ENCODE measurements at places on chromosomes 2 and 18. TPM values are rescaled to one million over a fixed set of nuclear protein-coding genes. Genes with fewer than 3 reads are reported as not detected.
A peak's percentile ranks its signal among the peaks of the same experiment; 100 is the strongest.

The SOCS6 gene
- total RNA-seq: 53.4 TPM

DNA sequence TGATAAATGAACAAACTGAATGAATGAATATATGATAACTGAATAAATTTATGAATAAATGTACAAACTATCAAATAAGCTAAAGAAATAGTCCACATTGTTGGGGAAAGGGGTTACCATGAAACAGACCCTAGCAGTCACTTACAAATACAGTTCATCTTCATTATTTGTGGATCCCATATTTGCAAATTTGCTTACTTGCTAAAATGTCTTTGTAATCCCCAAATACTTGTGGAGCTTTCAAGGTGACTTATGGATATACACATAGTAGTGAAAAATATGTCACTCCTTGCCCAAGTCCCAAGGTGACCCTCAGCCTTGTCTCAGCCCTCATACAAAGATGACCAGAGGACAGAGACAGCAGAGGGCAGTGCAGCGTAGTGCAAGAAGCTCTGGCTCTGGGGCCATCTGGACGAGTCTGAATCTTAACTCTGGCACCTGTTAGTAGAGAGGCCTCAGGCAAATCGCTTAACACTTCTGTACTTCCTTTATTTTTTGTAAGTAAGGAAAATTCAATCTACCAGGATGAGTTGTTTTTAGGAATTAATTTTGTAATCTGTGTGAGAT, 3.1 kb downstream of the PAIP2B start:
- H3K36me3 ChIP-seq: no peaks in the 10 kb centered on the region
- no peak overlapping the region for H3K27ac ChIP-seq
- peaks cover 20% of the 10 kb centered on the region for H3K4me1 ChIP-seq
- H3K4me3 ChIP-seq: no peak overlapping the region
- peak; percentile 47 for DNase-seq

DNA sequence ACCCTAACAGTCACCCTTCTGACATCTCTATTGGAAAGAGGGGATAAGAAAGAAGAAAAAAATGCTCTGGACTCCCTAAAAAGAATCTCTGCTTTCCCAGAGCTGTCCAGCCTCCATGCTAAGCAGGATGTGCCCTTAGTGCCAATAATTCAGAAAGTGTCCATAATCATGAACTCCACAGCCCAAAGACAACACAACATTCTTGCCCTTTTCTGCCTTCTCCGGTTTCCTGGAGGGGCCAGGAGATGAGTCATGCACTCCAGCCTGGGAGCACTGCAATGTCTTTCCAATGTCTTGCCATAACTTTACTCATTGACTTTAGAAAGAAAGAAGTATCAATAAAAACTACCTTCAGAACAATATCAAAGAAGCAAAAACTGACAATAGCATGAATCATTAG, 44.0 kb downstream of the KLF7 start:
- H3K36me3 ChIP-seq: no peaks in the 10 kb centered on the region
- DNase-seq: peak; percentile 56
- H3K4me1 ChIP-seq: peaks cover 41% of the 10 kb centered on the region
- H3K27me3 ChIP-seq: no peaks in the 10 kb centered on the region
- H3K27ac ChIP-seq: peak overlapping the region; percentile 48

DNA sequence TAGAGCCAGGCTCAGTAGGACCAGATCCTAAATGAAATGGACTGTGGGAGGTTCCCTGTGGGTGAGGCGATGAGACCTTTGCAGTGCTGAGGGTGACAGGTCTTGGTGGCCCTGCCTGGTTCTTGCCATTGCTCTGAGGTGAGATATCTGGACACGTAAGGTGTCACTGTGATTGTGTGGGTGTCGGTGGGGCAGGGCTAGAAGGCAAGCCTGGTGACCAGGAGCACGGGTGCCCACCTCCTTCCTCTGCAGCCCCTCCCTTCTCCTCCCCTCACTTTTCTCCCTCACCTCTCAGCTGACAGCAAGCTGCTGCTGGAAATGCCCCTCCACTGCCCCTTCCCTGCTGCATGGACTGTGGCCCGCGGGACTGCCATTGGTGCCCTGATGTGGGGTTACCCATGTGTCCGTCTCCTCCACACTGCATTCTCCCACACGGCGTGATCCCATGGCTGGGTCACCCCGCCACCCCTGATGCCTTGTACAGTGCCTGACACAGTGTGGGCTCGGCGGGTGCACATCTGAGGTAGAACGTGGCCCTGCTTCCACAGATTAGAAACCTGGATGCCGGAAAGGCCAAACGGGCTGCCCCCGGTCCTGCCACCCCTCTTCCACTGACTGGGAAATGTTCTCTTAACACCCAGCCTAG, 55.6 kb upstream of the FOSL2 start:
- no peak for DNase-seq
- H3K36me3 ChIP-seq: no peaks in the 10 kb centered on the region
- H3K27ac ChIP-seq: no peak overlapping the region
- no peak overlapping the region for H3K4me3 ChIP-seq
- peaks cover 28% of the 10 kb centered on the region for H3K4me1 ChIP-seq
- H3K27me3 ChIP-seq: no peaks in the 10 kb centered on the region

The GNAL gene
- 4.6 TPM for total RNA-seq

DNA sequence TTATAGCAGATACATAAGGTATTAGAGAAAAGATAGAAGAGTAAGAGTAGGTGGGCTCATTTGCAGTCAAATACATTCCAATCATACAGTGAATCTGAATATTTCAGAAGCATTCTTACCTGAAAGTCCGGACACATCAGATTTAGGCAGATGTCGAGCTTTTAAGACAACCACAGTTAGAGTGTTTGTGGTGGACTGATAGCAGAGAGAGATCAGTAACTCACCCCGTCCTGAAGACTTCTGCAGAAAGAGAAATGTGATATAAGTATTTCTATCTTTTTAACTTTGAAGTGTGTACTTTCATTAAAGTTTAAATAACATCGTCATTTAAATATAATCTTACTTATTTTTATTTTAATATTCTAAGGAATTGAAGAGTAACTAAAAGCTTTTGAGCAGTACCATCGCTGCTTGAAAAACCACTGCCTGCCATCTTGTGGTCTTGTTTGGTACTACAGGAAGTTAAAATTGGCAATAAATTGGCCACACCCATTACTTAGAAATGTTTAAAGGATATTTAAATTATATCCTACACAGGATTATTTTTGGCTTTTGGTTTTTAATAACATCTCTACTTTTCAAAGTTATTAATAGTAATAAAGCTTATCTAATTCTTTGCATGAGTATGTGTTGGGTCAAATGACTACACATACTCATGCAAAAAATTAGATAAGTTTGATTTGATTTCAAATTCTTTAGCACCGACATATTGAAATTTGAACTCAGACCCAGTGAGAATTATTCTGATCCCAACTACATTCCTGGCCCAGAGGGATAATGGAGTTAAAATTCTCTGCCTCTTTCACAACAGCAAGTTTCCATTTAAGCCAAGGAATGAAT, 5.5 kb downstream of the SYT4 start:
- H3K4me3 ChIP-seq: no peak overlapping the region
- H3K4me1 ChIP-seq: no peaks in the 10 kb centered on the region
- DNase-seq: peak; percentile 19
- no peak overlapping the region for H3K27ac ChIP-seq
- no peaks in the 10 kb centered on the region for H3K36me3 ChIP-seq
- H3K27me3 ChIP-seq: no peaks in the 10 kb centered on the region

- H3K27ac ChIP-seq: peak overlapping the region; percentile 37
- no peak overlapping the region for H3K4me3 ChIP-seq
- peak; percentile 85 for DNase-seq
- peaks cover 38% of the 10 kb centered on the region for H3K4me1 ChIP-seq
These were observed 28.3 kb upstream of the NT5DC4 start for GRCh38 chr2:112692495-112692911.

- no peak for DNase-seq
- H3K27ac ChIP-seq: no peak overlapping the region
- no peaks in the 10 kb centered on the region for H3K4me1 ChIP-seq
These were observed 84.1 kb upstream of the RGPD4 start for GRCh38 chr2:107742460-107743027.

DNA sequence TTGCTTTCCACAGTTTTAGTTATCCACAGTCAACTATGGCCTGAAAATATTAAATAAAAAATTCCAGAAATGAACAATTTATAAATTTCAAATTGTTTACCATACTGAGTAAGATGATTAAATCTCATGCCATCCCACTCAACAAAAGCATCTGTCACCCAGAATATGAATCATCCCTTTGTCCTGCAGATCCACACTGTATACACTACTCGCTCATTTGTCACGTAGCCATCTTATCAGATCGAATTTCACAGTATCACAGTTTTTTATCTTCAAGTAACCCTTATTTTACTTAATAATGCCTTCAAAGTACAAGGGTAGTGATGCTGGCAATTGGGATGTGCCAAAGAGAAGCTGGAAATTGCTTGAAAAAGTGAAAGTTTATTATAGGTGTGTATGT, 291.8 kb upstream of the LRATD1 start:
- no peaks in the 10 kb centered on the region for H3K4me1 ChIP-seq
- no peak for DNase-seq
- no peaks in the 10 kb centered on the region for H3K27me3 ChIP-seq
- no peaks in the 10 kb centered on the region for H3K36me3 ChIP-seq
- H3K27ac ChIP-seq: no peak overlapping the region
- H3K4me3 ChIP-seq: no peak overlapping the region

DNA sequence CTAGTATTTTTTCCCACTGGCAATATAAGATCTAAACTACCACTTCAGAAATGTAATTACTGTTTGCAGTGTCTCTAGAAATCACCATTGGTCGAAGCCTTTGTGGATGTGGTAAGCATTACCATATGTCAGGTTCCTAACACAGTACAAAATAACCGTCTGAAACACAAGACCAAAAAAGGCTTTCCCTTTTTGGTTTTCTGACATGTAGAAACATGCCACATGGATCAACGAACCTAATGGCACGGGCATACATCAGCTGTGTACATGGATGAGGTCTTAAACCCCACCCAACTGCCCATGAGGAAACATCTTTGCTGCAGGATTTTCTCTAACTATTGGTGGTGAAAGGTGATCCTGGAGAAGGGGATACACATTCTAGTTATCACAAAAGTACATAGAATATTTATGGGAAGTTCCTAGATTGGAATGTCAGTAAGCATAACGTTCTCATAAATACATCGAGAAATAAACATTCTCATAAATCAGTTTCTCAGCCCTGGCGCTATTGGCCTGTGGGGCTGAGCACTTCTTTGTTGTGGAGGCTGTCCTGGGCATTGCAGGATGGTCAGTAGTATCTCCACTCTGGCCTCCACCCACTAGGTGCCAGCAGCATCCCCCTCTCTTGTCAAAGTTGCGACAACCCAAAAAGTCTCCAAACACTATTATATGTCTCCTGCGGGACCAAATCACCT, 9.0 kb downstream of the VIT start:
- H3K36me3 ChIP-seq: no peaks in the 10 kb centered on the region
- DNase-seq: no peak
- H3K4me3 ChIP-seq: no peak overlapping the region
